ENCODE measurements at places on chromosomes 11 and 22. TPM values are rescaled to one million over a fixed set of nuclear protein-coding genes. Genes with fewer than 3 reads are reported as not detected.

DNA sequence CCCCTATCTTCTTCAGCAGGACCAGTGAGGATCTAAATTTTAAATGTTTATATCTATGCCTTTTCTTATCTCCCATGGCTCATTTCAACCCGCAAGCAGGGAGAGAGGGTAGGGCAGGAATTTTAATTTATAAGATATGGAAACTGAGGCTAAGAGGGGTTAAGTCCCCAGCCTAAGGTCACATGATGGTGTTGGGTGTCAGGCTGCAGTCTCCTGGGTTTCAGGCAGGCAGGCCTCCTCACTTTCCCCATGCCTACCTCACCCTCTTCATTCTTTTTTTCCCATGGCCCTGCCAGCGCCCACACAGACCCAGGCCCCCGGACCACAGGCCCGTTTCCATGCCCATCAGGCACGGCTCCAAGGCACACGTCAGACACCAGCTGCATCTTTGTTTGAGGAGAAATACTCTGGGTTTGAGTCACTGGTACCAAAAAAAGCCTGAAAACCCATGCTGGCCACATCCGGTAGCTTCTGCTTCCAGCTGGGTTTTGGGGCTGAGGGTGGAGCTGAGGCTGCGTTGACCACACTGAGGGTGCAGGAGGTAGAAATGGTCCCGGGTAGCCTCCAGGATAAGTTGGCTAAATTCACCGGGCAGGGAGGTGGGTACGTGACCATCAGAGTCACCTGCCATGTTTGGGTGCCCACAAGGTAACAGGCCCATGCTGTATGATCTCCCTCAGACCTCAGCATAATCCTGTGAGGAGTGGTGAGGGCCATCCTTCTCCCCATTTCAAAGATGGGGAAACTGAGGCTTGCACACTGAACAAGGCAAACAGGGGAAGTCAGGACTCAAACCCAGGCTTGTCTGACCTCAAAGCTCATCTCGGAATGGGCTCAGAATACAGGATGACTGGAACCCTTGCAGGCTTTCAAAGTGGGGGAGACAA lies 7.5 kb downstream of the CRYBB1 start:
- no peak for DNase-seq
- peak overlapping the region; percentile 72 for H3K4me3 ChIP-seq
- no peaks in the 10 kb centered on the region for H3K36me3 ChIP-seq
- H3K27me3 ChIP-seq, result no peaks in the 10 kb centered on the region

DNA sequence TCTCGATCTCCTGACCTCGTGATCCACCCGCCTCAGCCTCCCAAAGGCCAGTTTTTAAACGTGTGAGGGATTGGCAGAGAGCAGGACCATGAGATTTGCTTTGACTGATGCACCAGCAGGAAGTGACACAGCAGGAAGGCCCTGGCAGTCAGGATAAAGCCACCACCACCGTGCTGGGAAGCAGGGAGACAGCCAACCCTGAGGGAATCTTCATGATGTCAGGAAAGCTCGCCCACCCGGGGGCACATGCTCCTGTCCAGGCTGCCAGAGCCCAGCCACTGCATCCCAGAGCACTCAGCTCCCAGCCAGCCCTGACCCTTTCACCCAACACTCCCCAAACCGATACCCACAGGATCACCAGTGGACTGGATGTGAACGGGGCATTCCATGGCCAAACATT lies 6.1 kb downstream of the TUBGCP6 start:
- no peak overlapping the region for H3K4me3 ChIP-seq

The MS4A6A gene
- total RNA-seq, result 2.5 TPM

The GAS2 gene
- total RNA-seq, result 5.7 TPM

GRCh38 chr11:34155057-34155756 lies 49.8 kb downstream of the NAT10 start:
- H3K27ac ChIP-seq, result no peak overlapping the region
- no peaks in the 10 kb centered on the region for H3K36me3 ChIP-seq
- H3K4me1 ChIP-seq, result peaks cover 22% of the 10 kb centered on the region
- DNase-seq, result no peak
